ENCODE measurements at places on chromosomes 11 and 22.

- DNase-seq = no peak
These were observed 40.7 kb downstream of the JHY start for GRCh38 chr11:122923302-122923701.

DNA sequence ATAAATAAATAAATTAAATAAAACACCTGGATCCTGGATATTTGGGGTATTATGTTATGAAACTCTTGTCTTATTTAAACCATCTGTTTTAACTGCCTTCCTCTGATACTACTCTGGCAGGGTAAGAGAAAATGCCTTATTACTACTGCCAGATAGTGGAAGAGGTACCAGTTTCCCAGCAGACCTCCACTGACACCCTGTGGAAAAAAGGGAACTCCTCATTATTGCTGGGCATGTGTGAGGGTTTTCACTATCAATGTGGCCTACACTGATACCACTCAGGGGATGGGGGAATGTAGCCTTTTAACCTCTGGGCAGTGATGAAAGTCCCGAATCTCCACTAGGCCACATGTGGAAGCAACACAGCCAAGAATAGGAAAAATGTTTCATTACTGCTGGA, 121.0 kb downstream of the LUZP2 start:
- DNase-seq = no peak

- DNase-seq = no peak
These were observed 10.8 kb downstream of the PATL1 start for GRCh38 chr11:59658036-59658435.

GRCh38 chr11:441418-442274, at the start of gene ANO9:
ANO9 (minus strand) TSS chr11:442011; CDS start chr11:441926, 85 bp downstream.
- peak; percentile 49 for DNase-seq

Data from ELF-1 (cell line).